HCT116 (cell line): ENCODE measurements at places on chromosomes 7 and 10. TPM values are rescaled to one million over a fixed set of nuclear protein-coding genes. Genes with fewer than 3 reads are reported as not detected.

DNA sequence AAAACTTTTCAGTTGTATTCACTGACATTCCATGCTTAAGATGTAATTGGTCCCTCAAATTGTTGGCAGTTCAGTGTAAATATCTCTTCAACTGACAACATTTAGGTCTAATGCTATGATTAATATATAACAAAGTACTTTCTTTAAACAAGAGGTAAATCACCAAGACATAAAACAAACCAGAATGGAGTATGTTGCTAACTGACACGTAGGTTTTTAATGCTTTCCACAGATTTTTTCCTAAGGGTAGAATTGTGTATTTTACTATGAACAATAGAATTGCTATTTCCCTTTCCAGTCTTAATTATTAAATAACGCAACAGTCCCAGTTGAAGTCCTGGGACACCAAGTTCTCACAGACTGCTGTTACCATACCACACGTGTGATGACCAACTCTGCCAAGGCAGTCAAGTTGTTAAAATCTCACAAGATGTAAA lies 4.1 kb downstream of the JCAD start:
- DNase-seq, result no peak

- DNase-seq, result no peak
Observed at GRCh38 chr10:117318909-117319308, 56.3 kb downstream of the PDZD8 start.

Gene KLLN
- total RNA-seq, result 1.4 TPM

DNA sequence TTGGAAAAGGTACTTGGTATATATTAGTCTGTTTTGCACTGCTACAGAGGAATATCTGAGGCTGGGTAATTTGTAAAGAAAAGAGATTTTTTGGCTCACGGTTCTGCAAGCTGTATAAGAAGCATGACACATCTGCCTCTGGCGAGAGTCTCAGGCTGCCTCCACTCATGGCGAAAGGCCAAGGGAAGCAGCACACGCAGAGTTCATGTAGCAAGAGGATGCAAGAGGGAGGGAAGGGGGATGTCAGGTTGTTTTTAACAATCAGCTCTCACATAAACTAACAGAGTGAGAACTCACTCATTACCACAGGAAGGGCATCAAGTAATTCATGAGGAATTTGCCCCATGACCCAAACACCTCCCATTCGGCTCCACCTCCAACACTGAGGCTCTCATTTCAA lies 484.8 kb upstream of the DPP6 start:
- no peak for DNase-seq

DNA sequence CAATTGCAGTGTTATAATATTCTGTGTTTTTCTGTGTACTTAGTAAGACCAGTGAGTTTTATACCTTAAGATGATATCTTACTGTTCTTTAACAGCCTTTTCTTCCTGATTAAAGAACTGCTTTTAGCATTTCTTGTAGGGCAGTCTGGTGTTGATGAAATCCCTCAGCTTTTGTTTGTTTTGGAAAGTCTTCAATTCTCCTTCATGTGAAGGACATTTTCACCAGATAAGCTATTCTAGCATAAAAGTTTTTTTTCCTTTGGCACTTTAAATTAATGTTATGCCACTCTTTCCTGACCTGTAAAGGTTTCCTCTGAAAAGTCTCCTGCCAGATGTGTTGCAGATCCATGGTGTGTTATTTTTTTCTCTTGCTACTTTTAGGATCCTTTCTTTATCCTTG lies 1059.8 kb downstream of the LRMDA start:
- DNase-seq, result no peak

DNA sequence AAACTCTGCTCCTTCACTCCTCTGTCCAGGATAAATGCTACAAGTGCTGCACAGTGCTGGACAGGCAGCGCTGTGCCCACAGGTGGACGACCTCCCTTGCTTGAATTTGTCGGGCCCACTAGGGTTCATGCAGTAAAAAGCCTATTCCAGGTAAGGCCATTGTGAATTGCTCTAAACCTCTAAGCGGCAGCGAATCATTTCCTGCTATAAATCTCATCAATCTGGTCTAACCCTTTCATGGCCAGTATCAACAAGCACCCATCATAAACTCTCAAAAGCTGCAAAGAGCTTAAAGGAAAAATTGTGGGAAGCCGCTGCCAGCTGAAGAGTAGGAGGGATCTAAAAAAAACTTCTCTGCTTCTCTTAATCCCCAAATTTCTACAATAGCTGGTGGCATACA lies 134.2 kb downstream of the SLC25A13 start:
- DNase-seq, result no peak

DNA sequence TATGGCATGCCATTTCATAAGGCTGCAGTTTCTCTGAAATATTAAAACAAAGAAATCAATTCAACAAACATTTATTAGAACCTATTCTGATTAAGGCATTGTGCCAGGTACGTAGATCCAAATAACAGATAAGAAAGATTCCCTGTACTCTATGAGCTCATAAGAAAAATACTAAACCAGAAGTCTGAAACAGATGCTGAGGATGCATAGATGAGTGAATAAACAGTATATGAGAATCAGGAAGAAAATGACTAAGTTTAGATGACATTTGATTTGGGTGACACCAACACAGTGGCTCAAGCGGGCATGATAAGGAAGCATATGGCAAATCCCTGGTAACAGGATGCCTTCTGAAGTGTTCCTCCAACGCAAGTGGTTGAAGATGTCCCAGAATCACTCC lies 477.2 kb downstream of the PARD3 start:
- no peak for DNase-seq
